Activated naive CD4-positive, alpha-beta T cell treated with anti-CD3 and anti-CD28 coated beads for 36 hours (primary cell): ENCODE measurements at places on chromosomes 1 and 21. TPM values are rescaled to one million over a fixed set of nuclear protein-coding genes. Genes with fewer than 3 reads are reported as not detected.

GABRD gene
- not detected for total RNA-seq

TMEM52 gene
- 0.99 TPM for total RNA-seq

CENPF gene
- total RNA-seq, result 128 TPM

PAQR7 gene
- 2.8 TPM for total RNA-seq

HES3 gene
- not detected for total RNA-seq

CFHR3 gene
- total RNA-seq, result not detected

KMO gene
- total RNA-seq, result not detected

TSPAN1 gene
- not detected for total RNA-seq

C21orf91 gene
- total RNA-seq, result 25.8 TPM

ATP13A2 gene
- 23.6 TPM for total RNA-seq

CLCA1 gene
- not detected for total RNA-seq

EPS8L3 gene
- not detected for total RNA-seq

TFF2 gene
- not detected for total RNA-seq

SYT14 gene
- not detected for total RNA-seq

FHAD1 gene
- total RNA-seq, result 0.45 TPM

FNDC7 gene
- not detected for total RNA-seq

OR2G6 gene
- total RNA-seq, result not detected

LCE3D gene
- total RNA-seq, result not detected

TINAGL1 gene
- not detected for total RNA-seq

S100A3 gene
- total RNA-seq, result not detected

NBPF4 gene
- total RNA-seq, result not detected

PRDM2 gene
- total RNA-seq, result 33.8 TPM

ACAP3 gene
- 25.3 TPM for total RNA-seq

RIPPLY3 gene
- not detected for total RNA-seq

SYCP1 gene
- not detected for total RNA-seq

TEDDM1 gene
- not detected for total RNA-seq

CTH gene
- 36.1 TPM for total RNA-seq

OR2L3 gene
- total RNA-seq, result not detected

TAS1R1 gene
- total RNA-seq, result not detected

NIT1 gene
- total RNA-seq, result 63.1 TPM

FAM78B gene
- total RNA-seq, result 0.24 TPM

USH2A gene
- not detected for total RNA-seq

CLEC20A gene
- total RNA-seq, result not detected

TFAP2E gene
- 0.27 TPM for total RNA-seq

NBPF11 gene
- total RNA-seq, result 6.7 TPM

LCE1F gene
- not detected for total RNA-seq

CRP gene
- not detected for total RNA-seq

OR2T2 gene
- total RNA-seq, result not detected

CFAP141 gene
- total RNA-seq, result not detected

RC3H1 gene
- total RNA-seq, result 27.1 TPM

ARHGEF10L gene
- total RNA-seq, result not detected

METTL18 gene
- total RNA-seq, result 10.6 TPM

TMPRSS2 gene
- total RNA-seq, result not detected

CFHR4 gene
- total RNA-seq, result not detected

DIO1 gene
- not detected for total RNA-seq

ZNF648 gene
- total RNA-seq, result not detected

FAM131C gene
- not detected for total RNA-seq

APH1A gene
- total RNA-seq, result 75.7 TPM

UHMK1 gene
- 43.4 TPM for total RNA-seq

PI4KB gene
- 69.2 TPM for total RNA-seq

TRIM45 gene
- 0.17 TPM for total RNA-seq

RGS7 gene
- total RNA-seq, result not detected

GOLT1A gene
- not detected for total RNA-seq
